ENCODE measurements at places on chromosomes 12 and 14. TPM values are rescaled to one million over a fixed set of nuclear protein-coding genes. Genes with fewer than 3 reads are reported as not detected.

The TSHR gene
- not detected for total RNA-seq

The PHETA1 gene
- 9.8 TPM for total RNA-seq

The SLC6A13 gene
- 0.31 TPM for total RNA-seq

The ADIPOR2 gene
- total RNA-seq: 58.6 TPM

The PRB2 gene
- not detected for total RNA-seq

The HCFC2 gene
- total RNA-seq: 5.8 TPM
